Tongue (tissue), 3 donors: ENCODE measurements at places on chromosomes 5 and 9.

GRCh38 chr9:111350556-111350955 is 20.5 kb upstream of the OR2K2 start:
- DNase-seq = no peak

DNA sequence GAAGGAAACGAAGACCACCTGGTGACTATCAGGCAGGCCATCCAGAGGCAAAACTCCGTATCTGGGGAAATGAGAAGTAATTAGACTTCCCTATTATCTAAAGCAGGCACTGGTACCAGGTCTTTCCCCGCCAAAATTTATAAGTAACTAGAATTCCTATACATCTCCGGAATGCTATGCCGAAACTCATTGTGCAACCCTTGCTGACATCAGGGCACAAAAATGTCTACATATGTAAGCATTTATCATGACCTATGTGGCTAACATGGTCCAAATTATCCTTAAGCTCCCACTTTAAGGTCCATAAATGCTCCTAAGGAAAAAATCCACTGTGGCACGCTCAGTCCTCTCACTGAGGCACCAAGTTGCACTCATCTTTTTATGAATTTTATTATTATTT is 17.8 kb downstream of the ACTL7B start:
- DNase-seq = no peak

- no peak for DNase-seq
Observed at GRCh38 chr5:51816427-51816826, 433.2 kb downstream of the ISL1 start.

- DNase-seq = no peak
Observed at GRCh38 chr5:132665574-132666080, 7.7 kb downstream of the IL13 start.

DNA sequence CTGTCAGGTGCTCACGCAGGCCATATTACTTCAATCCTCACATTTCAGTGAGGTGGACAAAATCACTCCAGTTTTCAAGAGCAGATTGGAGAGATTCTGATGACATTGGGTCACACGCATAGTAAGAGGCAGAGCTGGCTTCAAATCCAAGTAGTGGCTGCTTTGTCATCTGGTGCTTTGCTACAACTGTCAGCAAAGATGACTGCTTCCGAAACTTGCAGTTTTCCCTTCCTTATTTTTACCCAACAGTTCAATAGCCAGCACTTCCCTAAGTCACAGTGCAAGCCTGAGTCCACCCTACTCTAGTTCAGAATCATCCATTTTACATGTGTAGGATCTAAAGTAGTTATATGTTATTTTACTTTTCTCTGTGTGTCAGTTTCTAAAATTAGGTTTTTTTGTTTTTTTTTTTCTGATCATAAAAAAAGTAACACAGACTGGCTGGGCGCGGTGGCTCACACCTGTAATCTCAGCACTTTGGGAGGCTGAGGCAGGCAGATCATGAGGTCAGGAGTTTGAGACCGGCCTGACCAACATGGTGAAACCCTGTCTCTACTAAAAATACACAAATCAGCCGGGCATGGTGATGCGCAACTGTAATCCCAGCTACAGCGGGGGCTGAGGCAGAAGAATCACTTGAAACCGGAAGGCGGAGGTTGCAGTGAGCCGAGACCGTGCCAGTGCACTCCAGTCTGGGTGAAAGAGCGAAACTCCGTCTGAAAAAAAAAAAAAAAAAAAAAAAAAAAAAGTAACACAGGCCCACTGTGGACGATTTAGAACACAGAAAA is 49.6 kb downstream of the ANKDD1B start:
- no peak for DNase-seq

GRCh38 chr5:105430516-105430915 is 1867.9 kb upstream of the NUDT12 start:
- DNase-seq = no peak

- peak; percentile 75 for DNase-seq
Observed at GRCh38 chr5:75510417-75510835, 1.0 kb downstream of the CERT1 start.

GRCh38 chr5:142611154-142611553 is 74.7 kb downstream of the FGF1 start:
- peak; percentile 67 for DNase-seq

GRCh38 chr9:81479573-81479972 is 209.8 kb downstream of the TLE1 start:
- peak; percentile 67 for DNase-seq

- peak; percentile 89 for DNase-seq
Observed at GRCh38 chr9:70080481-70081119, 37.0 kb downstream of the MAMDC2 start.

- DNase-seq = no peak
Observed at GRCh38 chr5:146817973-146818372, 60.6 kb downstream of the PPP2R2B start.

GRCh38 chr5:32018476-32019436 is 155.4 kb downstream of the GOLPH3 start:
- DNase-seq = peak; percentile 24

- no peak for DNase-seq
Observed at GRCh38 chr5:55450050-55450765, 84.6 kb downstream of the PLPP1 start.

GRCh38 chr9:12318732-12319685 is 374.2 kb upstream of the TYRP1 start:
- peak; percentile 1 for DNase-seq

- DNase-seq = no peak
Observed at GRCh38 chr5:1155191-1156032, 43.5 kb upstream of the SLC12A7 start.

DNA sequence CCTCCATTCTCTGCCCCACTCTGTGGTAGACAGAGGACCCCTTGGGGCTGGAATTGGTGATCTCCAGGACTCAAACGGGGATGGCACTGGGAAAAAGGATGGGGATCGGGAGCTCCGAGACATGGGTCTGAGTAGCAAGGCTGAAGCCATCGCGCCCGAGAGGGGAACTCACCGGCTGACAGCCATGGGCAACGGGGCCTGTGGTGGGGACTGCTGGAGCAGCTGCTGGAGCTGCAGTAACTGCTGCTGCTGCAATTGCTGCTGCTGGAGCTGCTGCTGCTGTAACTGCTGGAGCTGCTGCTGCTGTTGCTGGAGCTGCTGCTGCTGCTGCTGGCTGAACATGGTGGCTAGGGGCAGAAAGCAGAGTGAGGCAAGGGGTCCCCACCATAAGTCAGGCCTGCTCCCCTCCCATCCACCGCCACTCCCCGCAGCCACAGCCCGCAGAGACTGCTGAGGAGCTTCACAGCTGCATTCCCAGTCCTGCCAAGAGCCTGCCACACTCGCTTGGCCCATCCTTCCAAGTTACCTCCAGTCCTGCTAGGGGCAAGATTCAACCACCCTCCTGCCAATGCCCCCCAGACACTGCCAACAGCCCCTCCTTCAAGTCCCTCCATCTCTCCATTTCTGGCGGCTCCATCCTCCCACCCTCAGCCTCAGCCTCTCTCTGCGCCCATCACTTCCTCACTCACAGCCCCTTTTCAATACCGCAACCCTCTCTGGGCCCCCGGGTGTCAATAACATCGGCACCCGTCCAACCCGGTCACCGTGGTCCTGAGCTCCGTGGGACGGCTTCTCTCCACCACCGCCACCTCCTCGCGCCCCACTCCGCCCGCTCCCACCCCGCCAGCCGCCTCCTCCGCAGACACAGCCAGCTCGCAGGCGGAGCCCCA is 611 bp downstream of the CIZ1 start:
- peak; percentile 25 for DNase-seq

- no peak for DNase-seq
Observed at GRCh38 chr9:73575101-73576060, 423.7 kb downstream of the ANXA1 start.

DNA sequence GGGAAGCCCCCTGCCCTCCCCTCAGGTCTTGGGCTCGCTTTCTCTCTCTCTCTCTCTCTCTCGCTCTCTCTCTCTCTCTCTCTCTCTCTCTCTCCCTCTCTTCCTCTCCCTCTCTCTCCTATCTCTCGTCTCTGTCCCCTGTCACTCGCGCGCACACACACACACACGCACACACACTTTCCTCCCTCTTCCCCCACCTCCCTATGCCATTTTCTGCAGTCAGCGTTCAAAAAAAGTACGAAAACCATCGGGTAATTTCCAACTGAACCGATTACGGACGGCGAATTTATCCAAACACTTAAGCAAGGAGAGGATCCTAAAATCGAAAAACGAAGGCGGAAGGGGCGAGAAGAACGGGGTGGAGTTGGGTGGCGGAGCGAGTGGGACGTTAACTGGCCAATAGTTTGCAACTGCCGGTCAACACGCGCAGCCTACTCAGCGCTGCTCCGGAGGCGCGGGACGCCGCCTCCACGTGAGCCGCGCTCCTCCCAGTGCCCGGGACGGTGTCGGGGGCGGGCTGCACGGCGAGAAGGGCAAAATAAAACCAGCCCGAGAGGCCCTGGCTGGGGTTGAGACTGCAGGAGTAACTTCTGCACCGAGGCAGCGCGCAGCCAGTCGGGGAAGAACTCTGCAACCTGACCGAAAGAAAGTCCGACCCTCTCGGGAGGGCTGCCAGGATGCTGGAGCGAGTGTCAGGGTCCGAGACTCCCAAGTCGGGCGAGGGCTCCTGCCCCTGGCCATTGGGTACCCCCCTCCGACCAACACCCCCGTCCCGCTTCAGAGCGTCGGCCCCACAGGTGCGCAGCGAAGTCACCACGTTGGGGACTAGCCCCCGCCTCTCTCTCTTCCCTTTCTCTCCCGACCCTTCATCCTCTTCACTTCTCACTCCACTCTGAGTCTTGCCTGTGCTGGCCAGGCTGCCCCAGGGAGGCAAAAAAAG is 24.9 kb upstream of the ELAVL2 start:
- peak; percentile 62 for DNase-seq

DNA sequence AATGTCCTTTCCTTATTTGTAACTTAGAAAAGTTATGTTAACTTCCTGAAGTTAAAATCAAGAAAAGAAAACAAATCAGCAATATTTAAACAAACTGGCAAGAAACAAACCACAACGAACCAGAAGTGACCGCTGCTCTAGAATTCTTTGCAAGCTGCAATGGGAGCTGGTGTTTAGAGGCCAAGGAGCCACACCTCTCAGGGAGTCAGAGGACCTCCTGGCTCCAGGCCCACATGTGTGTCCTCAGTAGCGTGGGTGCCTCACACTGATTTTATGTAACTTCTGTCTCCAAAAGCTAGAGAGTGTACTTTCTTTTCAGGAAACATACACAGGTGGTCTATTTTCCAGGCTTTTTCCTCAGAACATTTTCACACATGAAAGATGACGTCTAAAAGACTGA is 100.4 kb downstream of the IRX2 start:
- DNase-seq = no peak

DNA sequence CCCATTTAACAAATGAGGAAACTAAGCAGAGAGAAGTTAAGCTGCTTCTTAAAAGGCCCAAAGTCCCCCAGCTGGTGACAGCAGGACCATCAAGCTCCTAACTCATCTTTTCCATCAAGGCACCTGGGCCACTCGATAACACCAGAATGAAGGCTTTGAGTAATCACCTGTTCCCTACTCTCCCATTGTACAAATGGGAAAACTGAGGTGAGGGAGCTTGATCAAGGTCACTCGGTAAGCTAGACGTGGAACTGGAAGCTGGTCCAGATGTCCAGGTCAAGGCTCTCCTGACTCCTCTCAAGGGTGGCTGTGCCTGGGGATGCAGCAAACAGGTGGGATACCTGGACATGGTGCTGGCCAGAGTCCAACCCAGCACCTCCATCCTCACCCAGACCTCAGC is 90.6 kb upstream of the SHB start:
- no peak for DNase-seq

- DNase-seq = no peak
Observed at GRCh38 chr5:127170918-127171600, 97.8 kb upstream of the C5orf63 start.
